Stimulated activated CD4-positive, alpha-beta T cell treated with anti-CD3 and anti-CD28 coated beads, Interleukin-1b, Interleukin-23, amount 100 ng/mL, for 48 hours (primary cell): ENCODE measurements at places on chromosomes 3 and 15.

GRCh38 chr3:174444391-174444790 lies 414.7 kb upstream of the NAALADL2 start:
- DNase-seq = no peak

- no peak for DNase-seq
Observed at GRCh38 chr3:60594025-60594424, 657.2 kb downstream of the FHIT start.

DNA sequence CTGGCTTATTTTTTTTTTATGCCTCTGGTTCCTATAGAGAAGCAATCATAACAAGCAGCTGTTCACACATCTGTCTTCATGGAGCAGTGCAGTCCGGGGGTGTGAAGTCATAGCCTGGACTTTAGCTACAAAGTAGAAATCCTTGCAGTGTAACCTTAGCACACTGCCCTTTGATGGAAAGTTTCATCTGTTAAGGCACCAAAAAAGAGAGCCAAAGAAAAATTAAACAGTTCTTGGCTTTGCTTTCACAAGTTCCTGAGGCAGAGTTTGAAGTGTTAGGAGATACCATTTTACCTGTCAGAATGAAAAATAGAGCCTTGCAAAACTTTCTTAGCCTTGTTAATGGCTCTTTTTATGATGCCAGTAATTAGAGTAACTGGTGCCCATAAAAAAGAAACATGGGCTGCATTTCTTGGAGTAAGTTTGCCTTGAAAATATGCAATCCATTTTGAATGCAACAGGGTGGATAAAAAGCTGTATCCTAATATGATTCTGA lies 84.1 kb downstream of the PIK3R4 start:
- DNase-seq = no peak

DNA sequence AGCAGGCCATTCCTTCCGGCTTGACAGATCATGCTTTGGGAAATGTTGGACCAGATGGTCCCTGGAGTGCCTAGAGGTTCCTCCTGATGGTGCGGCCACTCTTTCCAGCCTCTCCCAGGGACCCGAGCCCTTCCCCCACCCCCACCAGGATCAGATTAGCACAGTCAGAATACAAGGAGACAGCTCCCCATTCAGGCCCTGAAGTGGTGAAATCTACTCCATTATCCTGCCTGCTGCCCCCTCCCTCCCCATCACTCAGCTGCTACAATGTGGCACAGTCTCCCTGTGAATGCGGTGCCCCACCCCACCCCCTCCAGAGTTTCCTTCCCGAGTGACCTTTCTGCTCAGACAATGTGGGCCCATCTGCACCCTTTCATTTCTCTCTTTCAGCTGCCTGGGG lies 29.4 kb downstream of the RNU5B-1 start:
- no peak for DNase-seq

DNA sequence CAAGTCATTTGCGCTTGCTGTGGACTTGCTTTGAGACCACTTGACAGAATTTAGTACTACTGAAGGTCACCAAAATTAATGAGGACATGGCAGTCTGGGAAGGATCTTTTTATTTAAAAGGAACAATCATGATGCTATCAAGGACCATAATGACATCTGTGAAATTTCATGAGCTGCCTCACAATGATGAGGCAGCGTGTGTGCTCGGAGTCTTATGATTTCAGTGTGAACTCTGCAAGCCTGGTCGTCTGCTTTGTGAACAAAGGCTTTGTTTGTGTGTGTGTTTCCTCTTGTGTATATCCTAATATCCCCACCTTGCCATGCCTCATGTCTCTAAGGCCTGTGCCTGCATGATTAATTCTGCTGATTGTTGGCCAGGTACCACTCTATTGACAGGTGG lies 46.7 kb downstream of the RAD54L2 start:
- no peak for DNase-seq

DNA sequence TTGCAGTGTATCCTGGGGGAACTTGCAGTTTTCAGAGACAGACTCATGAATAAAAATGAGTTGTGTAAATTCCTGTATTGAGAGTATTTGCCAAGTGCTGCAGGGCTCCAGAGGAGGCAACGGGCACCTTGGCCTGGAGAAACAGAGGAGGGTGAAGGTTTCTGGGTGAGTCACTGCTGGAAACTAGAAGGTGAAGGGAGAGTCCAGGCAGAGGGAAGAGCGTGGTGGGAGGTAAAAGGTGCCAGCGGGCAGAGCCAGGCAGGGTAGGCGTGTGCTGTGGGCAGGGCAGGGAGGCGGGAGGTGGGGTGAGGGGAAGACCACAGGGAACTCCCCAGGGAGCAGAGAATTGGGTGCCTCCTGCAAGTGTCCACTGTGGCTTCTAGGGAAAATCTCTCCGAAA lies 120.8 kb downstream of the SLCO3A1 start:
- DNase-seq = no peak

GRCh38 chr3:58249358-58250092 lies 11.9 kb downstream of the ABHD6 start:
- DNase-seq = no peak

- no peak for DNase-seq
Observed at GRCh38 chr3:123424999-123425712, 23.7 kb downstream of the ADCY5 start.

DNA sequence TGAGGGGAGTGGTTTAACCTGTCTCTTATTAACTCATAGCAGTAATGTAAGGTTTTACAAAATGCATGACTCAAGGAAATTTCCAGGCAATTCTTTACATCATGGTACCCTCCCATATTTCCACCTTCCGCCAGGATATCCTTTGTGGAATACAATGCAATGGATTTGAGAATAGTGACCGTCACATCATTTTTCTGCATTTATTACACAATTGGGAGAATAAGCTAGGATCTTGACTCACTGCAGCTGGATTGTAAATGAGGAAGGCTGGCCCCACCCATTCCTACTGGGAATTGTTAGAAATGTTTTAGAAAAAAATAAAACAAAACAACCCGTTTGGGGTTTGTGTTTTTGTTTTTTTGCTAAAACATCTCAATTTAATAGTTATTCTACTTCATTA lies 97.4 kb downstream of the IMPG2 start:
- no peak for DNase-seq

GRCh38 chr15:47887241-47887800 lies 170.0 kb downstream of the SEMA6D start:
- DNase-seq = no peak

DNA sequence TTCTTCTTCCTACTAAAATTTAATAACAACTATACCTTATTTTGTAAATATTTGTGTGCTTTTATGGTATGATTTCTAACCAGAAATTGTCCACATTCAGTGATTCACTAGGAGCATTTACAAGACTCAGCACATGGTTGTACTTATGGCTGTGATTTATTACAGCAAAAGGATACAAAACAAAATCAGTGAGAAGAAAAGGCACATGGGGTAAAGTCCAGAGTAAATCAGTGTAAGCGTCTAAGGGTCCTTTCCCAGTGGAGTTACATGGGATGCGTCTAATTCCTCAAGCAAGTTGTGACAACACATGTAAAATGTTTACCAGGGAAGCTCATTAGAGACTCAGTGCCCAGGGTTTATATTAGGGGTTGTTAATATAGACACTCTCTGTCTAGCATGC lies 31.1 kb downstream of the RNF13 start:
- no peak for DNase-seq

DNA sequence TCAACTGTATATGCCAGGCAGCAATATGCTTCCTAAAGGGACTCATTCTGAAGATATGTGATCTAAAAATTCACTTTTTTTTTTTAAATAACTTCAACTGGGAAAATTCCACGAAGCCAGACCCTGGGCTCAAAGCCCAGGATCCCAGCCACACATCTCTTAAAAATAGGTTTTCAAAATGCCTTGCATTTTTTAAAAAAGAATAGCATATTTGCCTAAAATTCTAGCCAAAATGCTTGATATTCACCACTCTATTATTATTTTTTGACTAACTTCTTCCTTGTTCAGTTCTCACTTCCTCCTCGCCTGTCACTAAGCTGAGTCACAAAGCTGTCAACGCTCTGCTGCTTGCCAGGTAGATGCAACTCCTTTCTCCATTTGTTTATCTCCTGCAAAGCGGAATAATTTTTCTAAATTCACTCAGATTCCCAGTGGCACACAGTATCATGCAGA lies 28.0 kb upstream of the VGLL4 start:
- no peak for DNase-seq

GRCh38 chr3:46624533-46624932 lies 12.2 kb downstream of the FAM240A start:
- DNase-seq = no peak

- no peak for DNase-seq
Observed at GRCh38 chr15:95644100-95644875, 686.2 kb upstream of the NR2F2 start.

DNA sequence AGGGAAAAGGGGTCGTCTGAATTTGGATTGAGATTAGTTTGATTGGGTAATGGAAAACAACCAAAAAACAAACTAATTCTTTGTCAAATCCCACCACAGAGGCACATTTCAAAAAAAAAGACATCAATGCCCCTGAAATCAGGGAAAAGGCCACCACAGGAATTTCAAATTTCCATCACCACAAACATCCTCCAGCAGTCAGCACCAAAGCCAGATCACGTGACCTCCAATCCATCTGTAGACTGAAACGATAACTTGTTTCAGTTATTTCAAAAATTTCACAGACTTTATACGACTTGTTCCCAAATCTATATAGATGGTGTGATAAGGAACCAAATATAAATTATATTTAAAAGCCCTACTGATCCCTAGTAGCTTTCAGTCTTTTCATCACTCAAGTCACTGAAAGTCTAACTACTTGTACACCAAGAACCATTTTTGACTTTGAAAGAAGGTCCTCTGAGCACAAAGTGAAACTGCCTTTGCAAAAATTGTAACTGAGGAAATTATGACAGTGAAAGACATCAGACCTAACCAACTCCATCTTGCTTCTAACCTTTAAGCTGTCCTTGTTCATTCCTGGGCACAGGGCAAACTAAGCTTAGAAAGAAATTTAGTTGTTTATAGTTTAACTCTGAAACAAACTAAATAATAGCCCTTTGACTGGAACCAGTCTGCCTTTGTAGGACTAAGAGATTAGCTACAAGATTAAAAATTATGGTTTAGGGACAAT lies 48.1 kb upstream of the PLCL2 start:
- no peak for DNase-seq

DNA sequence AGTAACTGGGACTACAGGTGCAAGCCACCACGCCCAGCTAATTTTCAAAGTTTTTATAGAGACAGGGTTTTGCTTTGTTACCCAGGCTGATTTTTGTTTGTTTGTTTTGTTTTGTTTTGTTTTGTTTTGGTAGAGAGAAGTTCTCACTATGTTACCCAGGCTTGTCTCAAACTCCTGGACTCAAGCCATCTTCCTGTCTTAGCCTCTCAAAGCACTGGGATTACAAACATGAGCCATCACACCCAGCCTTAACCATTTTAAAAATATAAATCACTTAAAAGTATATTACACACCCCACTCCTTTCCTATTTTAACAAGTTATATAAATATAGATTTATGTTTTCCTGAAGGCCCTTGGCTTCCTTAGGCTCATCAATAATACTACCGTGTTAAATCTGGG lies 6.5 kb upstream of the DYNC1LI1 start:
- DNase-seq = no peak
